Stimulated activated naive CD8-positive, alpha-beta T cell treated with anti-CD3 and anti-CD28 coated beads, Interleukin-15, amount 100 ng/mL, for 72 hours (primary cell): ENCODE measurements at places on chromosomes 2 and 18.

- DNase-seq = no peak
Observed at GRCh38 chr2:226139759-226140158, 659.9 kb downstream of the IRS1 start.

- no peak for DNase-seq
Observed at GRCh38 chr2:18610651-18611050, 21.3 kb upstream of the NT5C1B start.

GRCh38 chr2:49843314-49843713, 689.0 kb upstream of the FSHR start:
- DNase-seq = no peak

GRCh38 chr2:240989451-240990265, 8.8 kb upstream of the SNED1 start:
- no peak for DNase-seq

DNA sequence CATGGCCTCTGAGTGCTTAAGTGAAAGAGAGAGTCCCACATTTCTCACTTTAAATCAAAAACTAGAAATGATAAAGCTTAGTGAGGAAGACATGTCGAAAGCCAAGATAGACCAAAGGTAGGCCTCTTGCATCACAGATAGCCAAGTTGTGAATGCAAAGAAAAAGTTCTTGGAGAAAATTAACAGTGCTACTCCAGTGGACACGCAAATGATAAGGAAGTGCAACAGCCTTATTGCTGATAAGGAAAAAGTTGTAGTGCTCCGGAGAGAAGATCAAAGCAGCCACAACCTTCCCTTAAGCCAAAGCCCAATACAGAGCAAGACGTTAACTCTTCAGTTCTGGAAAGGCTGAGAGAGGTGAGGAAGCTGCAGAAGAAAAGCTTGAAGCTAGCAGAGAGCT, 32.1 kb downstream of the PSMD1 start:
- no peak for DNase-seq

DNA sequence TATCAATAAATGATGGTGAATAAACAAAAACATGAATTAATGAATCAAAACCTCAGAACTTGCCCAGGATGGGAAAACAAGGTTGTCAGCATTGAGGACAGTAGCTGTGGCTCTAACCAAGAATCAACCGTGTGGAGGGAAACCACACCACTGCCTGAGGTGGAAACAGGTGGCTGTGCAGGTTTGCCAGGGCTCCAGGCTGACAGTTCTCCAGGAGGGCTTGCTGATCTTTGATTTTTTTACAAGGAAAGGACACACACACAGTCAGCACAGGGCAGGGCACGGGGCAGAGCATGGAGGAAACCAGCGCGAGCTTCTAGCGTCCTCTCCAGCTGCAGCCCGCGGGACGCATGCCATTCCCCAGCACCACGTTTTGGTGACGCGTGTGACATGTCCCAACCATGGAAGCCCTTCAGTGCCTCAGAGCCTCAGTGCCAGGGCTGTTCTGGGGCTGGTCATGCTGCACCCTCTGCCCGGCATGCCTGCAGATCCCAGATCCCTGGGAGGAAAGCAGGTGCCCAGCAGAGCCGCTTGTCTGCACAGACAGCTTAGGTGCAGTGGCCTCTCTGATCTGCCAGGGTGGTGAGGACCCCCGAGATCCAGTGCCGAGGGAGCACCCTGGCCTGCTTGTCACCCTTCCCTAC, 15.8 kb upstream of the AGXT start:
- DNase-seq = no peak

DNA sequence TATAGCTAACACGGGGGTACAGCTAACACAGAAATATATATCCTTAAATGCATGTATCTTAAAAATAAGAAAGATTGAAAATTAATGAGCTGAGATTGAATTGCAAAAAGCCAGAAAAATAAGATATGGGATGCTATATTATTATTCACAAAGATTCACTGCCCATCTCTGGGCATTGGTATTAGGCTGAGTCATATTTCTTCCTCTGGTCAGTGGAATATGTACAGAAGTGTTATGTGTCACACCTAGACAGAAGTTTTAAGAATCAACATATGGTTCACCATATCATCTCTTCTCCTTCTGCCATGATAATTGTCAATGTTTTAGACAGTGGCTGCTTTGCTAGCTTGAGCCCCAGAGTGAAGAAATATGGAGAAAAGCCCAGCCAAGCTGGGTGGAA, 14.0 kb upstream of the MCFD2 start:
- DNase-seq = no peak

DNA sequence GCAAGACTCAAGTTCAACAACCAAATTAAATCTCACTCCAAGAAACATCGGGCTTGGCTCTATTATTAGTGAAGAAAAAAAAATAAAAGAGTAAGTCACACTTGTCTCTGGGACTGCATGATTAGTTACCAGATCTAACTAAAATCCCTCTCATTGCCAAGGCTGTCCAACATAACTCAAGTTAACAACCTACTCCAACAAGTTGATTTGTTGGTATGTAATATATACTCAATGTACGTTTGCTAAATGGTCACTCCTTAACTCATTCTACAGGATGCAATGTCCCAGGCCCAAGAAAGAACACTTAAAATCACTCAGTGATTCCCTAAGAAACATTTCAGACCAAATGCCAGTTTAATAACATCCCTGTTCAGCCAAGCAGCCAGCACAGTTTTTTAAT, 95.1 kb downstream of the DYM start:
- no peak for DNase-seq

DNA sequence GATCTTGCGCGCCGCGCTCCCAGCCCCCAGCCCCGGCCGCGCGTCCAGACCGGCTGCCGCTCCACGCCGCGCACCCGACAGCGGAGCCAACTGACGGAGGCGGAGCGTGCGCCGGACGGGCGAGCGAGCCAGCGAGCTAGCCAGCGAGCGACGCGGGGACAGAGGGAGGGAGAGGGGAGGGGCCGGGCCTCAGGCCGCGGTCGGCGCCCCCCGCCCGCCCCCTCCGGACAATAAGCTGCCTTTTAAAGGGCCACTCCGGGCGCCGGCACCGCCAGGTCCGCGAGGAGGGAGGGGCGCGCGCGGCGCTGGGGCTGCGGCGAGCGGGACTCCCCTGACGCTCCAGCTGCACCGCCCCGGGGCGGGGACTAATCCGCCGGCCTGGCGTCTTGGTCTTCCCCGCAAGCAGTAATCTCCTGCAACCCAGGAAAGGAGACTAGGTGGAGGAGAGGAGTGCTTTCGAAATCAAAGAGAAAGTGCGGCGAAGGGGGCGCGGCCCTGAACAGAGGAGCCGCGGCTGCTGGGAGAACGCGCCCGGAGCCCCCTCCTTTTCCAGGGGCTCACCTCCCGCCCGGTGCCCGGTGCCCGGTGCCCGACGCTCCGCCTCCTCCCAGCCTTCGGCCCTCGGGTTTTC, at the start of gene BIN1:
Gene BIN1 (minus strand): TSS at position 164 of the 631 bp plus-strand sequence. CDS start 211 bp downstream, outside the sequence.
- DNase-seq = peak; percentile 65

- no peak for DNase-seq
Observed at GRCh38 chr2:231673348-231673770, 35.0 kb upstream of the PTMA start.

- DNase-seq = no peak
Observed at GRCh38 chr2:235850289-235850688, 317.9 kb downstream of the GBX2 start.

DNA sequence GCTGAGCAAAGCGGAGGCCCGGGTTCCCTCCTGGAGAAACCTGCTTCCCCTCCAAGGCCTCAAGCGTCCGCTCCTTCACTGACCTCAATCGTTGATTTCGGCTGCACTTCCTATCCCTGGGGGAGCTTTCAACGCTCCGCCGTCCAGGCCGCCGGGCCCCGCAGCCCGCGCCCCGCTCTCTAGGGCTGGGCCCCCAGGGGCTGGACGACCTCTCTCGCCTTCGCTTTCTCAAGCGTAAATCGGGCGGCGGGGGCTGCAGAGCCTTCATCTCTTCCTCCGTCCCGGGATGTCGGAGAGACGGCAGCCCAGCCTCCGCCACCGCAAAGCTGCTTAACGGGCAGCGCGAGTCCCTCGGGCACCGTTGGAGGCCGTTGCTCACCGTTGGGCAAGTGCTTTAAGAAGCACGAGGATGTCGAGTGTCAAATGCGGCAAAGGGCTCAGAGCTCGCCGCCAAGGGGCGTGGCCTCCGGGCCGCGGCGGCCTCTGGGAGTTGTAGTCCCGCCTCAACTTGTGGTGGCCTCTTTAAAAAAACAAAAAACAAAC, 8.5 kb downstream of the HES6 start:
- peak; percentile 81 for DNase-seq

GRCh38 chr2:237627441-237628246, at the start of gene LRRFIP1:
TSS of gene LRRFIP1 (plus strand) at chr2:237627587. CDS start at chr2:237627645, 58 bp downstream.
- DNase-seq = peak; percentile 17

DNA sequence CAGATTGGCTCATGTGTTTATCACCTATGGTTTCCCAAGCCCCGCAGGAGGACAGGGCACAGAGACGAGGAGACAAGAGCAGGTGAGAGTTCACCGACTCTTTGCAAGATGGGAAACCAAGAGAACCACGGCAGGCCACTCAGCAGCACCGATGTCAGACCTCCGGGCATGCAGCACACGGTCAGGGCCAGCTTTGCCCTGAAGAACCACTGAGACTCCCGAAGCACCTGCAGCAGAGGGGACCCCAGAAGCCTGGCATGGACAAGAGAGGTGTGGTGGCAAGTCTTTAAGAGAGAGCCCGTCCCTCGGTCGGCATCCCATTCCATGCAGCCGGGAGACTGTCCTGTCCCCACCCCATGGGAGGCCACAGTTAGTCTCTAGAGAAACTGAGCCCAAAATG, 36.6 kb upstream of the TAF1B start:
- no peak for DNase-seq

GRCh38 chr2:237873421-237873831, 14.0 kb downstream of the RAMP1 start:
- no peak for DNase-seq

GRCh38 chr2:58369594-58369993, 128.5 kb upstream of the FANCL start:
- DNase-seq = no peak

GRCh38 chr2:112674229-112674628, 28.5 kb downstream of the SLC20A1 start:
- no peak for DNase-seq

DNA sequence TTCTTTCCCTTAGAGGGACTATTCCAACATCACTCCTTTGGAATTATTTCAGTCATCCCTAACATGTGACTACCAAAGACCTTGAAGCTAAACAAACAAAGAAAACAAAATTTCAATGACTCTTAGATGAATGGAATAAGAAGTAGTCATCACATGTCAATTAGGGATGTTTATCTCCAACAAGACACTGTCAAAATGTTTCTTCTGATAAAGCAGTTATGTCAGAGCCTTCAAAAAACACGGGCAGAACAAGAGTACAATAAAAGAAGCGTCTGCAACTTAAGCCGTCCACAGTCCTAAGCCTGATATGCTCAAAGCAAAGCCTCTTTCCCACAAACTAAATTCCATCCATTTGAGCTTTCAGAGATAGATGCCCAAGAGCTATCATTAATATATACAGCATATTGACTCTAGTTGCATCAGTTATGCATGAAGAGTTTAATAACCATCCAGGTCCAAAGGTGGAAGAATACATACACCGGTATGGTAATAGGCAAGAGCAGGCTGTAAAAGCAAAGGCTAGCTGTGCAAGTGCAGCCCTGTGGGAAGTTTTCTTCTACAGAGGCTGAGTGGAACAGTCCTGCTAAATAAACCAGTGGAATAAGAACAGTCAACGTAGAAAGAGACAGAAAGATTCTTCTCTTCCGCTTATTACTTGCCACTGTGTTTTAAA, 98.1 kb downstream of the ICA1L start:
- DNase-seq = no peak

- DNase-seq = no peak
Observed at GRCh38 chr2:189599245-189599644, 18.7 kb upstream of the SLC40A1 start.

DNA sequence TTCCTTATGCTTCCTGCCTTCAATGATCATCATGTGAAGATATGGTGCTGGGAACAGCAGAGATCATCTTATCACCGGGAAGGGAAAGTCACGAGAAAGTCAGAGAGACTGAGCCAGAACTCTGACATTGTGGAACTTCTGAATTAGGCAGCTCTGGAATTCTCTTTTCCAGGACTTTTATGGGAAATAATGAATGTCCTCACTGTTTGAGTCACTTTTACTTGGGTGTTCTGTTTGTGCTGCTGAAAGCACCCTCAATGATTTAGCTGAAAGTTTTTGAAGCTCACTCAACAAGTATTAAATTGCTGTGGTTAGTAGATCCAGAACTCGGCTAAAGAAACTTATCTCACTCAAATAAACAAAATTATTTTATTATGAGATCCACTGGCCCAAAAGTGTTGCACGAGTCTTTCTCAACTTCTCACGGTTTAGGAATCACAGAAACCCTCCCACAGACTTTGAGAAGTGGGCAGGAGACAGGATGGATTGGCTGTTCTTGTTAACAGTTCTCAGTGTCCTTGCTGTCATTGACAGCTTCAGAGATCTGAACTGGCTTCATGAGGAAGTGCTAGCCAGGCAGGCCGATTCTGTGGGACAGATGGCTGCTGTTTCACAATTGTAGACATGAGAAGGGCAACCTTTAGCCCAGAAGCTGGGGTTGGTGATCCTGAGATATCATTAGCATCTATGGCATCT, 26.4 kb upstream of the ATRAID start:
- DNase-seq = no peak
